ENCODE measurements at places on chromosomes 2 and 18.
A peak's percentile ranks its signal among the peaks of the same experiment; 100 is the strongest.

DNA sequence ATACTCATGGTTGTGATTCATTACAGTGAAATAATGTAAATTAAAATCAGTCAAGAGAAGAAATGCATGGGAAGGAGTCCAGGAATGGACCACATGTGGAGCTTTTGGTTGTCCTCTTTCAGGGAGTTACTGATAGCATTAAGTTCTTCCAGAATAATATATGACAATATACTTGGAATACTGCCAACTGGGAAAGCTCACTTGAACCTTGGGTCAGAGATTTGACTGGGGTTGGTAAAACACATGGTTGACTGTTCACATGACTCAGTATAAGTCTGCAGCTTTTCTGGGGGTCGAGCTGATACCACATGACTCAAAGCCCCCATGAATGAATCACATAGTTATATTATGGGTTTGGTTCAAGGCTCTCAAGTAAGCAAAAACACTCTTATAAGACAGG is 1109.0 kb upstream of the CHAC2 start:
- no peak for DNase-seq

DNA sequence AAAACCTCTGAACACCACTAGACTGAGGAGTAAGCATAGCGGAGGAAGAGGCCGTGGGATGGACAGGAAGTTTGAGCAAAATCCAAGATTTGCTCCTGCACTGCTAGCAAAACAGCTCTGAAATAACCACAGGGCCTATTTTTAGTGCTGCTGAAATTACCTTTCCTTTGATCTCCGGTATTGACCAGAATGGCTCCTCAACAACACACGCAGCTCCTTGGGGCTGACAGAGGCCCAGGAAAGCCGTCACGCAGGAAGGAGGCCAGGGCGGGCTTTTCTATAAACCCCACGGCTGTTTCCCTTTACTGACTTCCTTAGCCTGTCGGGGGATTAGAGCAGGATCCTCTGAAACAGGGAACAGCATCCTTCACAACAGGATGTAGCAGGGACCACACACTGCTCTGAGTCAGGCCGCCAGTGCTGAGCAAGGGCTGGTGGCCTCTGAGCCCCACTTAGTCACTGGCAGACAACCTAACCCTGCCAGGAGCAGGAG is 80.8 kb upstream of the LCLAT1 start:
- peak; percentile 34 for DNase-seq

GRCh38 chr2:23360571-23361125 is 24.3 kb upstream of the KLHL29 start:
- DNase-seq, result no peak

DNA sequence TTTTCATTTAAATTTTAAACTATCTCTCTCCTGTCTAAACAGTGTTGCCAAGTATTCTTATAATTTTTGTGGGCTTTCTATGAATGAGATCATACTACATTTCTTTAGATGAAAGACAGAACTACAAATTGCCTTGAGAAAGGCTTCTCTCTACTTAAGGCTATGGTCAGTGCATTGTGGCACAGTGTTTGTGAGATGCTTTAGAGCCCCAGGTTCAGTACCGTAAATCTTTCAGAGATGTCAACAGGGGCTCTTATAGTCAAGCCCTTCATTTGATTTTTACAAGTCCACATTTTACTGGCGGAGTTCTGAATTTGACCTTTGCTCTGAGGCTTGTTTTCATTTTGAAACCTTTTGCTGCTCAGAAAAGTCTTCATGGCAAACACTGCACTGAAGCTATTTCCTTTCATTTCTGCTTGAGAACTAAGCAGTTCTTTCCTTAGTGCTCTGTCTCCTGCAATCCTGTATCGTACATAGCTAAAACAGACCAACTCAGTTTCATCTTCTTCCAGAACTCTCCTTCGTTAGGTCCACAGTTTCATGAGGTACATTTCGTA is 175.2 kb downstream of the NYAP2 start:
- DNase-seq, result no peak

GRCh38 chr2:47501374-47502200 is 98.6 kb downstream of the MSH2 start:
- no peak for DNase-seq

GRCh38 chr2:227461811-227462461 is 10.0 kb upstream of the AGFG1 start:
- no peak for DNase-seq

- no peak for DNase-seq
Measured at GRCh38 chr2:11667194-11667593, 2.8 kb downstream of the NTSR2 start.

Measured in stimulated activated CD4-positive, alpha-beta T cell treated with anti-CD3 and anti-CD28 coated beads, Interleukin-4, amount 100 ng/mL, for 1 hour (primary cell).